Germinal center (tissue), 1 donor: ENCODE measurements at places on chromosomes 4 and X.

GRCh38 chrX:43140582-43140981 lies 362.6 kb upstream of the PPP1R2C start:
- no peak for DNase-seq

DNA sequence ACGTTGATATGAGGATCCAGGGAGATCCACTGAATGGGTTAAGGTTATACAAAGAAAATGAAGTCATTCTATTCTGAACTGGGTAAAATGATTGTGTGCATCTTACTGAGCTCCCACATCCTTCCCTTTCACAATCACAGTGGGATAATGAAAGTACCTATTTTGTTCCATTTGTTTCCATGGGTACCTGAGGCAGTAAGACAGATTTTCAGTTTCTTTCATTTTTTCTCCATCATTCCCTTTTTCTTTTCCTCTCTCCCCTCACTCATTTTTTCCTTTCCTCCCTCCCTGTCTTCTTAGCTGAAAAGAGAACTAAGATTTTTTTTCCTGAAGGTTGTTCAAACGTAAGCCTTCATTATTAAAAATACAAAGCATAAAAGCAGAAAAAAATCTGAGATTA lies 4.6 kb downstream of the GRIA2 start:
- no peak for DNase-seq

DNA sequence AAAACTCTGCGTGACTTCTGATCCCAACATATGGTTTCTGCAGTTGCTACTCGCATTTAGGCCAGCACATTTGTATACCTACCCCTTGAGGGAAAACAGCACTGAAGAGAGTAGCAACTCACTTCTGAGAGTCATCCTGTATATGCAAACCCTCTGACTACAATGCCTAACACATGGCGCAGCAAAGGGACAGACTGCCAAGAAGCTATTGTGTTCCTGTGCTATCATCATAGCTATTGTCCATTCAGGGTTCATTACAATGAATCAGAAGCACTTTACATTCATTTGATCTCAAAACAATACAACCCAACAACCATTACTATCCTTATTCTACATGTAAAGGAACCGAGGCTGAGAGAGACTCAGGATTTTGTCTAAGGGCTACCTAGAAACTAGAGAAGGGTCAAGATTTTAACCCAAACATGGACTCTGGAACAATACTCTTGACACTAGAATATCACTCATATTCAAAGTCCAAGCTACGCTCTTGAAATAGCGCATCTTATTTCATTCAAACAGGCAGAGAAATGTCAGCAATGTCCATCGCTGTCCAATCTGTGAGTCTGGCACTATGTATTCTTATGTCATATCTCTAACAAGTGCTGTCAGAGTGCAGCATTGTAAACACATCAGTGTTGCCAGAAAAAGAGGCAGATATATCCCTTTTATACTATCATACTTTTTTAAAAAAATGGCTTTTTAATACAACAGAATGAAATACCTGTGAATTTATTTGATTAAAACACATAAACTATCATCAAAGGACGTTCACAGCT lies 173.6 kb downstream of the CORIN start:
- DNase-seq = no peak

DNA sequence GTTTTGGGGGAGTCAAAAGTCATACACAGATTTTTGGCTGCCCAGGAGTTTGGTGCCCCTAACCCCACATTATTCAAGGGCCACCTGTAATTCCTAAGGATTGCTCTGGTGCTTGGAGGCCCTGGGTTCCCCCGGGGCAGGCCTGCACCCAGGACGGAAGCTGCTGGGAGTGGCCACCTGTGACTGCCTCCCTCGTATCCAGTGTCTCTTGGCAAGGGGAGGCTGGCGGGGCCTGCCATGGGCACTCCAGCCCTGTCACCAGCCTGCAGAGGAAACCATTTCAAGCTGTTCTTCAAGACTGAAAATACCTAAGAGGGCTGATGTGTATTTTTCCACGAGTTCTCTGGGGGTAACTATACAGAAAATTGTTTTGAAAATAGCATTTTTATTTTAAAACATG lies 24.5 kb upstream of the GPR78 start:
- DNase-seq = no peak

GRCh38 chr4:73341454-73341853 lies 62.6 kb upstream of the ALB start:
- peak; percentile 6 for DNase-seq

GRCh38 chr4:53128706-53129357 lies 237.0 kb downstream of the SCFD2 start:
- no peak for DNase-seq

GRCh38 chr4:3765271-3766035 lies 732 bp upstream of the ADRA2C start:
- peak; percentile 28 for DNase-seq

GRCh38 chr4:62271107-62271506 lies 1071.0 kb downstream of the ADGRL3 start:
- DNase-seq = no peak

- DNase-seq = no peak
These were observed 43.8 kb upstream of the CLDN34 start for GRCh38 chrX:9923357-9923756.

- no peak for DNase-seq
These were observed 36.7 kb downstream of the ARX start for GRCh38 chrX:24979081-24979480.

GRCh38 chr4:113960684-113961321 lies 18.6 kb downstream of the ARSJ start:
- DNase-seq = no peak

DNA sequence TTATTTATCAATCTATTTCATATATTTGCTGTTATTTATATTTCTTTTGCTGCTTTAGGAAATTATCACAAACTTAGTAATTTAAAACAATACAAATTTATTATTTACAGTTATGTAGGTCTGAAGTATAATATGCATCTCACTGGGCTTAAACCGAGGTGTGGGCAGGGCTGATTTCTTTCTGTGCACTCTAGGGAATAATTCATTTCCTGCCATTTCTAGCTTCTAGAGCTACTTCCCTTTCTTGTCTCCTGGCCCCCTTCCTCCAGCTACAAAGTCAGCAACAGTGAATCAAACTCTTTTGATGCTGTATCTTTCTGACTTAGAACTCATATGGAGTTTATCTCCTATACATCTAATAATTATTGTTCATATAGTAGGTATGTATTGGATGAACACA lies 303.5 kb upstream of the ARSJ start:
- DNase-seq = no peak

GRCh38 chr4:118348886-118349285 lies 3.9 kb downstream of the PRSS12 start:
- DNase-seq = no peak

DNA sequence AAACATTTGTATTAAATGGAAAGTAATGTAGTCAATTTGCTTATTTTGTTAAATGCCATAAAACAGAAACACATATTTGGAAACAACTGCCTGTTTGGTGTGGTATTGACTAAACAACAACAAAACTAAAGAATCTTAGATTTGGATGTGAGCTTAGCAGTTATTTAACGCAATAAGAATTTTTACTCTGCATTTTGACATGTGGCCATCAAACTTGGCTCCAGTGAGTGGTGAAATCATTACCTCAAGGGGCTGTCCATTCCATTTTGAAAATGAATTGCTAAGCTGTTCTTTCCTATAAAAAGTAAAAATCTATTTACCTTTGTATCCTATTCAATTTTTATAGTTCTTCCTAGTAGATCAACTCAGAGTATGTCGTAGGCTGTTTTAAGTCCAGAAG lies 84.2 kb downstream of the DKK2 start:
- no peak for DNase-seq

- no peak for DNase-seq
These were observed 31.4 kb upstream of the PRDM8 start for GRCh38 chr4:80165855-80166254.

DNA sequence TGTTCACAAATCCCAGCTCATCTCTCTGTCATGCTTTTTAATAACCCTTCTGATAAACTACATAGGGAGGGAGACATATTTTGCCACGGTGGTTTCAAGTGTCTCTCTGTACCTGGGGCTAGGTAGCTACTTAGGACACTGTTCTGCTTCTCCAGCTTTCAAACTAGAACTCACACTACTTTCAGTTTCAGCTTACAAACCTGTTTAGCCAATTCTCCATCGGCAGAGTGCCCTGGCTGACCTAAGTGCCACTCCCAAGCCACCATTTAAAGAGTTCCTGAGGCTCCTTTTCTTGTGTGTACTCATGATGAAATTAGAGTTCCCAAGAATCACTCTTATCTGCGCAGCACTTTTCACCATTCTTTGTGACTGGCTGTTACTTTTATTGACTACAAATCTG lies 899.2 kb downstream of the FAT4 start:
- DNase-seq = no peak

- no peak for DNase-seq
These were observed 86.4 kb upstream of the UXT start for GRCh38 chrX:47745416-47745815.

- DNase-seq = no peak
These were observed 277.3 kb upstream of the KLF3 start for GRCh38 chr4:38386654-38387188.

DNA sequence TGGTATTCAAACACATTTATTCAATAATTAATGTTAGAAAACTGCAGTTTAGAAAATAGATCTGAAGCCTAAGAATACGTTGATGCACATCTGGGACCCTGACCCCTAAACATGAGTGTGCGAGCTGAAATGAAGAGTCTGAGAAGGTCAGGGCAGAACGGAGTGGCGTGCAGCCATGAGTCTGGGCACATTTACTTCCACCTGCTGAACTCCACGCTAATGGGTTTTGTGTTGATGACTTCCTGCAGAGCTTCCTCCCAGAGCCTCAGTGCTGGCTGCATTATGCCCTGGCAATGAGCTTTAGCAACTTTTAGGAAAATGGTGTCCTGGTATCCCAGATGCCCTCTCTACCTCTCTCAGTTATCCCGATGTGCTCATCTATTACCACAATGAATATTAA lies 53.1 kb downstream of the FAM114A1 start:
- DNase-seq = no peak

DNA sequence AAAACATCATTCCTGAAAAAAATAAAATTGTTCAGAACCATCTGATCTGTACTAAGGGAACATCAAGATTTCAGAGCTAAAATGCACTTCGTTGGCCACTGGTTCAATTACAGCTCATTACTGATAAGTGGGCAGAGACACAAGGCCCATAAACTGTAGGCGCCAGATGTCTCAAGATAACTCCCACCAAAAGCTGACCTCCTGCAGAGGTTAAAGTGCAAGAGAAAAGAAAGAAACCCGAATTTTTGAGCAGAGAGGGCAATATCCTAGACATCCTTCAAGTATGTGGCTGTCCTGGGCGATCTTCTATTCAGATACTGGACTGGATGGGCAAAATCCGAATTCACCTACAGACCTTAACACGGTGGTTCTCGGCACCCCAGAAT lies 660 bp downstream of the GEMIN8 start:
- no peak for DNase-seq

DNA sequence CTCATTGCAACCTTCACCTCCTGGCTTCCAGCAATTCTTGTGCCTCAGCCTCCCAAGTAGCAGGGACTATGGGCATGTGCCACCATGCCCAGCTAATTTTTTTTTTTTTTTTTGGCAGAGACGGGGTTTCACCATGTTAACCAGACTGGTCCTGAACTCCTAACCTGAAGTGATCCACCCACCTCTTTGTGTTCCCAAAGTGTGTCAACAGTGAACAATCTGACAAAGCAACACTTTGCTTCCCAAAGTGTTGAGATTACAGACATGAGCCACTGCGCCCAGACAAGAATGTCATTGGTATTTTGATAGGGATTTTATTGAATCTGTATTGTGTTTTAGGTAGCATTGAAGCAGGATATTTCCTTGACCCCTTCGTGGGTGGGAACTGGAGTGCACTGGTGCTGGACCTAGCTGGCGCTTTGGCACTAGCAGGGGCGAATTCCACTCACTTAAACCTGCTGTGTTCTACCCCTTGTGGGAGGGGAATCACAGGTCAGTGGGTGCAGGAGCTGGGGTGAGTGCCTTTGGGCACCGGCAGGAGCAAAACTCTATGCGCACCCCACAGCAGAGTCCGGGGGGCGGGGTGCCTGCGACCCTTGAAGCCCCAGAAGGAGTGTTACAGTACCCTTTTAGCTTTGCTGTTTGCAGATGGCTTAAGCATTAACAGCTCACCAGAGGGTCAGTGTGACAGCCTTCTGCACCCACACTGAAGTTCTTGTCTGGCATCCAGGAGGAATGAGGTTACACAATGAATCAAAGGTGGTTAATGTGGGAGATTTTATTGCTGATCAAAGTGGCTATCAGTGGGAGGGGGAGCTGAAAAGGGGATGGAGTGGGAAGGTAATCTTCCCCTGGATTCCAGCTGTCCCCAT lies 21.9 kb downstream of the KLF8 start:
- no peak for DNase-seq

DNA sequence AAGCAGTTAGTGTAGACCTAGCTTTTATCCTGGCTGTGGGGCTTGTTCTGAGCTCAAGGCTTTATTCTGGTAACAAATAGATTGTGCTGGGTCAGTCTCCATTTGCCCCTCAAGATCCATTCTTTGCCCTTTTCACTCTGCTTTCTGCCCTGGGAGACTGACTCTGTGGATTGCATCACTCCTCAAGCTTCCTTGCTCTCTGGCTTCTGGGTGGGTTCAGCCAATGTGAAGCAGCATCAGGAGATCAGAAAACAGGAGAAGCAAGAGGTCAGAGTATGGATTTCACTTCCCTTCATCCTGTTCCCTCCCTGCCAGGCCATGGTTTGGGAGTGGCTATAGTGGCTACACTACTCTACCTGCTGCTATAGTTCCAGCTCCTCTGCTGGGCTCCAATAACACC lies 184.1 kb upstream of the NDP start:
- no peak for DNase-seq

DNA sequence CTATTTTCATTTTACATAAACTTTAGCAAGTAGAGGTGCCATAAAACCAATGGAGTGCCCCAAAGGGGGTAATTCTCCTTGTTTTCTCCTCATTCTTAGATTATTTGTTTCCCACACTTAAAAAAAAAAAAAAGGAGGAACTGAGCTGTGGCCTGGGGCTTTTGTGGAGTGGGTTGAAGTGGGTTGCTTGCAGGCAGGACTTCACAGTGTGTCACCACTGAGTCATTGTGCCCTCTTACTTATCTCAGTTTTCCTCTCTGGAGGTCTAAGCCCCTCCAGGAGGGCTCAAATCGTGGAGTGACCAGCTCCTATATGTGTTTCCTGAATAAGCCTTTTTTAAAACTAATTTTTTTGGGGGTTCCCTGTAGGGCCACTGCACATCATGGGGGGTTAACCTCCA lies 69.0 kb downstream of the SLC16A2 start:
- DNase-seq = no peak

DNA sequence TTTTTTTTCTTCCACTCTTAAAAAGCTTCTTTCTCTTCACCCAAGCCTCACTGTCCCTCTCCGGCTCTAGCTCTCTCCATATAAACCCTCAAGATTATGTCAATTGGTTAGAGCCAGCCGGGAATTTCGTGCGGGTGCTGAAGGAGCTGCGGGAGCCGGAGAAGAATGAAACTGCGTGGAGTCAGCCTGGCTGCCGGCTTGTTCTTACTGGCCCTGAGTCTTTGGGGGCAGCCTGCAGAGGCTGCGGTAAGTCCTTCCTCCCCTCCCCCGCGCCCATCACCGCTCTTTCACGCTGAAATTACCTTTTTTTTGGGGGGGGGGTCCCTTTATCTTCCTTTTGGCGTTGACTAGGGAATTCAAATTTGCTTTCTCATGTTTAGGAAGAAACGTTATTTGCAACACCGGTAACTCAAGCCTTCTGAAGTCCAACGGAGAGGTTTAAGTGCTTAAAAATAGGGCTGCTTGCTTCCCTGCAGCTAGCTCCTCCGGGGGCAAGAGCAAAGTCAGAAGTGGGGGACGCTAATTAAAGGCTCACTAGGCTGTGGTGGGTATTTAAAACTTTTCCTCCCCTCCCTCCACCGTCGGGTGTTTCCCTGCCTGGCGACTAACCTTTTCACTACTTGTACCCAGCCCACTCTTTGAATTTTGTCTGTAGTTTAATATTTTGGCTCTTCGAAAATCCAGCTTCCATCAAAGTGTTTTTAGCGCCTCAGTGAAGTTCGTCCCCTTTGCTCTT lies 491 bp downstream of the COL4A5 start:
- no peak for DNase-seq
